ENCODE measurements at places on chromosomes 5 and 9.
A peak's percentile ranks its signal among the peaks of the same experiment; 100 is the strongest.

- DNase-seq: peak; percentile 15
Observed at GRCh38 chr5:173629628-173630027, 13.2 kb upstream of the BOD1 start.

- DNase-seq: no peak
Observed at GRCh38 chr5:91532281-91532680, 149.2 kb upstream of the ARRDC3 start.

GRCh38 chr5:97998941-97999340, 774.5 kb upstream of the RGMB start:
- DNase-seq: no peak

DNA sequence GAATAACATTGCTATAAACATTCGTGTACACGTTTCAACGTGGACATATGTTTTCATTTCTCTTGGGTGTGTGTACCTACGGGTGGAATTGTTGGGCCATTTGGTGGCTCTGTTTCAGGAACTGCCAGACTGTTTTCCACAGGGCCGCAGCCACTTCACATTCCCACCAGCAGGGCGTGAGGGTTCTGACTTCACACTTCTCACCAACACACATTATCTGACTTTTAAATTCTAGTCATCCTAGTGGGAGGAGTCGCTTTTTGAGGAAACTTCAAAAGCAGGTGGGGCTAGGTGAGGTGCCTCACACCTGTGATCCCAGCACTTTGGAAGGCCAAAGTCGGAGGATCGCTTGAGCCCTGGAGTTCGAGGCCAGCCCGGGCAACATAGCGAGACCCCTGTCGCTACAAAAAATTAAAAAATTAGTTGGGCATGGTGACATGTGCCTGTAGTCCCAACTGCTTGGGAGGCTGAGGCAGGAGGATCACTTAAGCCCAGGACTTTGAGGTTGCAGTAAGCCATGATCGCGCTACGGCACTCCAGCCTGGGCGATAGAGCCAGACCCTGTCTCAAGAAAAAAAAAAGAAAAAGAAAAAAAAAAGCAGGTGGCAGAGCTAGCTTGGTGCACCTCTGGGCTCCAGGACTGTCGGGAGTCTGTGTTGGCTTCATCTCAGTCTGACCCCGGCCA, 28.5 kb downstream of the TSPAN17 start:
- DNase-seq: peak; percentile 28

DNA sequence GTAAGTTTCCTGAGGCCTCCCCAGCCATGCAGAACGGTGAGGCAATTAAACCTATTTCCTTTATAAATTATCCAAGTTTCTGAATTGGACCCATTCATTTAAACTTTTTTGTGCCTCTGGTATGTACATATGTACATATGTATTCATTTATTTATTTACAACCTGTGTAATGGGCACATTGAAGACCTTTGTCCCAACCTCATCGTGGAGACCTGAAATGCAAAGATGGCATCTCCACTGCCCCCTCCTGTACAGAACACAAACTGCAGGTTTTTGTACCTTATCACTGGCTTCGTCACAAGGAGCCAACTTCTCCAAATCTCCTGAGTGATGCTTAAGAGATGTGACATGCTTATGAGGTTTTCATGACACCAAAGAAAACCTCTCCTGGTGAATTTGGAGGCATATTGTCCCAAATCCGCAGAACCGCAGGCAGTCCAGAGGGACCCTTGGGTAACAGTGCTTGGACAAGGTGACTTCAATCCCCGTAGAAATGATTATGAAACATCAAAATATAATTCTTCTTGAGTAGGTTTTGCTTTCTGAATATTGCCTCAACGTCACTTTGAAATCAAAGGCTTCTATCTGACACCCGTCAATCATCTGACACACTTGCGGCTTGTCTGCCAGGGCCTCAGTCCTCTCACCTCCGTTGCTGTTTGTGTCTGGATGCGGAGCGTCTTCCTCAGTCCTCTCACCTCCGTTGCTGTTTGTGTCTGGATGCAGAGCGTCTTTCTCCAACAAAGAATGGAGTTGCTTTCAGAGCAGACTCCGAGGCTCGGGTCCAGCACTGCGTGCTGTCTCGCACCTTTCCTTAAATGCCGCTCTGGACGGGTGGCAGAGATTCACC, 135.0 kb upstream of the IRX4 start:
- DNase-seq: peak; percentile 21

DNA sequence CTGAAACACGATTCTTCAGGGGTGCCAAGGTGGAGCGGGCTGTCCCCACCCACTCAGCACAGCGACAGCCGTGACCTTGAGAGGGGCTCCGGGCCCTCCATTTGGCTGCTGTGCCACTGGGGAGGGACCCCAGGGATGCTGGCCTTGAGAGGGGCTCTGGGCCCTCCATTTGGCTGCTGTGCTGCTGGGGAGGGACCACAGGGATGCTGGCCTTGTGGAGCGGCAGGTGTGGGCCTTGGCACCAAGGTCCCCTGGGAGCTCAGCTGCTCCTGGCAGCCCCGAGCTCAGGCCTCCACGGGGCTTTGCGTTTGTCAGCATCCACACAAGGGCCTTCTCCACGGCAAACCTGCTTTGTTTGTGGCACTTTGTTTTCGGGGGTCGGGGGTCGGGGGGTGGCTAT, 137.6 kb upstream of the LPCAT1 start:
- DNase-seq: no peak

- no peak for DNase-seq
Observed at GRCh38 chr9:91285729-91286353, 75.9 kb downstream of the AUH start.
